ENCODE measurements at places on chromosomes 3 and 15.

DNA sequence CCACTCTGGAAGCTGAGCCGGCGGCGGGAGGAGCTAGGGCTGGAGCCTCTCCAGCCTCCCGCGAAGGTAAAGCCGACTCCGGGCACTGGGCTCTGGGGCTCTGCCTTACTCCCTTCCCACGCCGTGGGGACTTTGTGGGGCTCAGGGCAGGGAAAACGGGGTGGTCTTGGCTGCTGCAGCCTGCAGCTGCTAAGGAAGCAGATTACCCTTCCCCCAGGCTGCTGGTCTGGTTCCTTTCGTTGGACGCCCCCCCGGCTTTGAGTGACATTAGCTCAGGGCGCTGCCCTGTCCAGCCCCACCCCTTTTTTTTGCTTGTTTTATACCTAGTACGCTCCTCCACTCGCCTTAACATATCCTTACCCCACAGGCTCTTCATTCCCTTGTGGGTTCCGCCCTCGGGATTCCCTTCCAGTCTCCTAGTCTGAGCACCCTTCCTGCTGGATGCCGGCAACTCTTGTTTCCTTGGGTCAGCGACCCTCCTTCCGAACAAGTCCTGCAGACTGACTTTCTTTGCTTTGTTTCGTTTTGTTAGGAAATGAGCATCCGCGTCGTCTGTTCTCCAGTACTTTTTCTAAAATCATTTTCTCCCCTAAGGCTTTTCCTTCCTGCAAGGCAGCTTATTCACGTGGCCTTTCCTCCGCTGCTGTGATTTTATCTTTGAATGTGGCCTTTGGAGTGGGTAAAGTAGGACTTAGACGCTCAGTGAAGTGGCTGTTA, 551 bp downstream of the DNAJC13 start:
- peak; percentile 14 for DNase-seq

DNA sequence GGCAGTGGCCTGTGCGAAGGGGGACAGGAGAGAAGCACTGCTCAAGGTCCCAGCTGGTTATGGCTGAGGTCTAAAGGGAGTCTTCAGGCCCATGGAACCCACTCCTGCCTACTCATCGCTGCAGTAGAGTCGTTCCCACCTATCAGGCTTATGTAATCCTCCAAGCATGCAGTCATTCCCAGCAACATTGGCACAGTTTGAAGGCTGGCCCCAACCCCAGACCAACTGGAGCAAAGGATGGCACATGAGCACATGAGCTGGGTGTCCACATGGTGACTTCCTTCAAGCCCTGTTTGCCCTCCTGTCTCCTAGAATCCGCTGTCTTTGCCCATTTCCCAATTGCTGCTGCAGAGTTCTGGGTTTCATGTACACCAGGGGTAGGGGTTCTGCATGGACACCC, 60.5 kb upstream of the FGD5 start:
- DNase-seq, result no peak

DNA sequence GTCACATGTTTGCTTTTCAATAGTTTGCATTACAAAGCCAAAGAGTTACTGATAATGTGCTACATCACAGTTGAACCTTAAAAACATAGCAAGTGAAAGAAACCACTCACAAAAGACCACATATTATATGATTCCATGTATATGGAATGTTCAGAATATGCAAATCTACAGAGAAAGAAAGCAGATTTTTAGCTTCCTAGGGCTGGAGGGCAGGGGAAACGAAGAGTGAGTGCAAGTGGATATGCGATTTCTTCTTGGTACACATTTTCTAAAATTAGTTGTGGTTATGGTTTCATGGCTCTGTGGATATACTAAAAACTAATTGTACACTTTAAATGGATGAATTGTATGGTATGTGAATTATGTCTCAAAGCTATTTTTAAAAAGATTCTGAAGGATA, 4.0 kb upstream of the GBE1 start:
- no peak for DNase-seq

DNA sequence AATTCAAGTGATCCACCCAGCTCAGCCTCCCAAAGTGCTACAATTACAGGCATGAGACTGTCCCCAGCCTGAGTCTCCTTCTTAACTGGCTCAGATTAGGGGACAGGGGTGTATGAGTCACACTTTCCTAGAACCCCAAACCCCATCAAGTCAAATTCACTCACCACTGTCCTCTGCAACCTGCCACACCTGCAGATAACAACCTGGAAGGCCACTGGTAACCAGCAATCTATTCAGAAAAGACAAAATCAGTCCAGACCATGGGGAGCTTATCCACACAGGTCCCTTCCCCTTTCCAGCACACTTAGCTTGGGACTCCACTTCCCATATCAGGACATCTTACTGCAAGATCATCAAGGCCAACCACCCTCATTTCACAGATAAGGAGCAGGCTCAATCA, 6.4 kb downstream of the WDR73 start:
- no peak for DNase-seq

DNA sequence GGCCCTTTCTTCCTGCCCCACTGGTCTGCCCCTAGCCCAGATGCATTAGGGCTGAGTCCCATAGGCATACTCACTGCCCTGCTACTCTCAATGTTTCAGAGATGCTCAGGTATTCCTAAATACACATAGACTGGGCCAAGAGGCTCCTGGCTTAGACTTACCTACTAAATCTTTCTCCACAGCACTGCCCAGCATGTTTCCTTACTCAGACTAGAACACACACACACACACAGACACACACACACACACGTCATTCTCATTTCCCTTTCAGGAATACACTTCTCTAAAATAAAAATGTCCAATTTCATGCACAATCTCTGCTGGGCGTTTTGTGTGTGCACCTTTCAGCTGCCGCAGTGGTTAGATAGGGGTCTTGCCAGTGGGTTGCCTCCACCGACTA, 175.7 kb downstream of the FAM43A start:
- no peak for DNase-seq

- DNase-seq, result no peak
These were observed 80.9 kb upstream of the RPL32 start for GRCh38 chr3:12922306-12922705.

DNA sequence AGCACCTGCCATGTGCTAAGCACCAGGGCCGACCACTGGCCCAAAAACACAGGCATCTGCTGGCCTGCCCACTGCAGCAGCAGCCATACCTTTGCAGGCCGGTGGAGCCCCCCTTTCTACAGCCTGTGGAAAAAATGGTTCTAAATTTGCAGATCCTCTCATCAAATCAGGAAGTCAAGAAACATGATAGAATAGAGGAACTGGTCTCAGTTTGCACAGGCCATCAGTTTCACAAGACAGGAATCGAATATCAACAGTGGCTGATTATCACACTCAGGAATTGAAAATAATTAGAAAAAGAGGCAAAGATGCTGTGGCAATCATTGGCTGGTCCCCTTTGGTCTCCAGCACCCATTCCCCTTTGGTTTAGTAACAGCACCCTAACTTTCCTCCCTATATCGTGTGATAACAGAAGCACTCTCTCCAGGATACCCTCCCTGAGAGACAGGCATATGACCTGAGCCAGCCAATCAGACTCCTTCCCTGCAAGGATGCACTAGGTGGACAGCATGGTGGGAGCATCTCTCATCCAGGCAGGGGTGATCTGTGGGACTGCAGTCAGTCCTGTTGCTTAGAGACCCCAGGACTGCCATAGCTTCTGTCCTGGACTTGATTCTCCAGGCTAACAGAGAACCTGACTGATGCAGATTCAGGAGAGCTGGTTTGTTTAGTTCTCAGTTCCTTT, 3.5 kb upstream of the PAK6 start:
- DNase-seq, result no peak

GRCh38 chr3:65318231-65318630, 630.4 kb upstream of the ADAMTS9 start:
- DNase-seq, result no peak

GRCh38 chr15:94004697-94005096, 226.7 kb upstream of the MCTP2 start:
- no peak for DNase-seq

GRCh38 chr3:44323341-44323955, 15.1 kb upstream of the TCAIM start:
- peak; percentile 15 for DNase-seq

DNA sequence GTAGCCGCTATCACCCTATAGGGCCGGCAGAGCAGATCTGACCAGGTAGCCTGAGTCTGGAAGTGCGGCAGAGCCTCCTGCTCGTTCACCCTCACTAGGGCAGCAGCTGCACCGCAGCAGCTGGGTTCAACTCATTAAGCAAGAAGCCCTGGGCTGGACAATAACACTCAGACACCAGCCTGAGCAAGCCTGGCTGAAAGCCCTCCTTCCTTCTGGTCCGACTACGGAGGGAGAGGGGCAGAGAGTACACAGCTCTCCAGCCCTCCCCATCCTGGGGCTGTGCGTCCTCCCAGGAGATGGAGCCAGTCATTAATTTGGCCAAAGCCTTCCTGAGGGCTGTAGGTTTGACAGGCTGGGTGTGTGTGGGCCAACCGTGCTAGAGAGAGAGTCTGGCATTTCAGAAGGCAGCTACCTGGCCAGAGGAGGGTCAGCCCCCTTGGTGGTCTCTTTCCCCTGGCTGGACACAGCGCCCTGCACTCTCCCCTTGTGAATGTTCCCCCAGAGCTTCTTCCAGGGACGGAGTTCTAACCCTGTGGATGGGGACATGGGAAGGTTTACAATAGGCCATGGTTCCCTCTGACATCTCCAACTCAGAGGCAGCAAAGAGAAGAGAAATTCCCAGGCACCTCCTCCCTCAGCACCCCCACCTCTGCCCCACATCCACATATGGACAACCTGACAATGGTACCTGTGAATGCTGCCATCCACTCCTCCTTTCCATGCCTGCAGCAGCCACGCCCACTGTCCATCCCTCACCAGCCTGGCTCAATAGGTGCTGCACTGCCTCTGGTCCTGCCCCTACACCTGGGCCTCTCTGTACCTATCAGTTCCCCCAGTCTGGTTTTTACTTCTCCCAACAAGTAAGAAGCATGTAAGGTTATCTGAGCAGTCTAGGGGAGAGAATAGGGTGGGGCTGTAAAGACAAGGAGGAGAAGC, 6.5 kb downstream of the CHRNB4 start:
- no peak for DNase-seq

DNA sequence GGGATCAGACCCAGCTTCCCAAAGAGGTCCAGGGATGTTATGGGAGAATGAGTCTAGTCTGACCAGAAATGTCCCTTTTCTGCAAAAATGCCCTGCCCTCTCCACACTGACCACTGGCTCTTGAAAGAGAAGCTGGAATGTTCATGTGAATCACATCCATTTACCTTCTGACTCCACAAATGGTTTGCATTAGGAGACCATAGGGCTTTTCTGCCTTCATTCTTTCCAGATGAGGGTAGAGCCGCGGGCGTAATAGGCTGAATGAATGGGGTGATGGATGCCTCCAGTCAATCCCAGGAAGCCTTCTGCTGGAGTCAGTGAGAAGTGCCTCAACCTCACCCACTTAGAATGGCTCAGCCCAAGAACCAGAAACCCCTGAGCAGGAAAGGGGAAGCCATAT, 47.2 kb upstream of the IREB2 start:
- no peak for DNase-seq

GRCh38 chr15:98650417-98651035, 2.2 kb downstream of the IGF1R start:
- DNase-seq, result peak; percentile 15

DNA sequence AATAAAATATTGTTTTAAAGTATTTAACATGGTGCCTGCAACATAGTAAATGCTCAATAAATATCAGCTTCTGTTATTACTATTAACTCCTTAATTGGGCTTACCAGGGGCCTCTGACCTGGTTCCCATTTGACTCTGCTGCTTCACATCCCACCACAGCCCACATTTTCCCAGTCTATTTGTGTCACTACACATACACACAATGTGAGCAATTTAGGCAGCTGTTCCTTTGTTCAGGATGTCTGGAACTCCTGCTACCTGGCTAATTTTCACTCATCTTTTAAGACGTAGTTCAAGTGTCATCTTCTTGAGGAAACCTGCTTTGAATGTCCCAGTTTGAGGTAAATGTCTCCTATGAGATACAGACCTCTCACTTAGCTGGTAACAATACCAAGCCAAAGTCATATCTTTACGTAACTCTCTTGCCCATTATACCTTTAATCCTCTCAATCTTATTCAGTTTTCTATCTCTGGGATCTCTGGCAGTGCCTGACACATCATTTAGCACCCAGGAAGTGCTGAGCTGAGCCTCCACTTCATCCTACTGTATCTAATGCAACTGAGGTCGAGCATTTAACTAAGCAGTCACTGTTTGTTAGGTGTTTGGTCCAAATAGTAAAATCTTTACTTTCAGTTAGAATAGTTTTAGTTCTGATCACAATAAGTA, 4.4 kb downstream of the TGFBR2 start:
- no peak for DNase-seq

GRCh38 chr3:139355476-139355875, 11.7 kb downstream of the MRPS22 start:
- DNase-seq, result no peak

GRCh38 chr3:190229632-190230424, 92.4 kb downstream of the CLDN1 start:
- no peak for DNase-seq

- no peak for DNase-seq
These were observed 35.9 kb upstream of the KPNA4 start for GRCh38 chr3:160601288-160601687.

- no peak for DNase-seq
These were observed 1297.9 kb downstream of the ROBO2 start for GRCh38 chr3:78337801-78338211.

- DNase-seq, result no peak
These were observed 80.1 kb downstream of the ST8SIA2 start for GRCh38 chr15:92473756-92474155.

Data from stimulated activated CD4-positive, alpha-beta T cell treated with anti-CD3 and anti-CD28 coated beads, Interleukin-1b, Interleukin-23, amount 100 ng/mL, for 24 hours (primary cell).